ENCODE measurements at places on chromosomes 4 and X.

DNA sequence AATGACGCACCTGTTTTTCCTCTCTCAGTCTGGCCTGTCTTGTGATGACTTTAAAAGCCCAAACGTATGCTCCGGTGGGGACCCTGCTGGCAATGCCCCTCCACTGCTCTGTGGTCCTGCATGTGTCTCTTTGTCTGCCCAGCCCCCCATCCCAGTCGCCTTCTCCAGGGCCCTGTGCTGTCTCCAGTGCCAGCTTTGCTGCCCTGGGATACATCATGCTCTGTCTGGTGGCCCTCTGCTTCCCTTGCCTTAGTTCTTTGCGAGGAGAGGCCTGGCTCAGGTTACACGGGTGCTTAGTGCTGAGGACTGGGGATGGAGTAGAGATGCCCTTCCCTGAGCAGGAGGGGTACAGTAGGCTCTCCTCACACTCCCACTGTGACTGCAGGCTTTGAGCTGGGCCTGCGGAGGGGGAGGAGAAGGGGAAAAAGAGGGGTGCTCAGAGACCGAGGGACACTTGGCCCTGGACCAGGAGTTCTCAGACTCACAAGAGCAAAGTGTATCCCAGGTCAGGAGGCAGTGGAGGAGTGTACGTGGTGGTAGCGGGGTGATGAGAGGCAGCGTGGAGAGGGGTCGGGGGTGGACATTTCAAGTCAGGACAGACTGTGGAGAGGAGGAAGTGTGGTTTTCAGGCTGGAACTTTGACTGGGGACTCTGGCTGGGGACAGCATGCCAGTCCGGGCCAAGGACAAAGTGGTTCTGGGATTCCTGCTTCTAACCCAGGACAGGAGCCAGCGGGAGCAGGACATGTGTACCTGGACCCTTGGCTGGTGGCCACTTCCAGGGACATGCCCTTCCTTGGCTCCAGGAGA, 2.8 kb downstream of the APLN start:
- DNase-seq = no peak

DNA sequence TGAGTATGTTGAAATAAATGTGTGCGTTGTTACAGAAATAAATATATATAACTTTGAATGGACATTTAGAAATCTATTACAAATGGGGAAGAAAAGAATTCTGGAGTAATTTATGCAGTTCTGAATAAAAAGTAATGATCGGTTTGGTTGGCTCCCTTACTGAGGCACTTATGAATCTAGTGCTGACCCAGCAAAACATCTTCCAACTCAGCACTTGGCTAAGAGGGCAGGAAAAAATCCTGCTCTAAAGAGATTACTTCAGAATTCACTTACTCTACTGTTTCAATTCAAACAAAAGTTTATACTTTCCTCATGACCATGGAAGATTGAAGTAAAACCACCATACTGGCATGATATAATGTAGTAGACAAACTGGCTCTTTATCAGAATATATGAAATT, 123.9 kb upstream of the RXFP1 start:
- peak; percentile 30 for DNase-seq

DNA sequence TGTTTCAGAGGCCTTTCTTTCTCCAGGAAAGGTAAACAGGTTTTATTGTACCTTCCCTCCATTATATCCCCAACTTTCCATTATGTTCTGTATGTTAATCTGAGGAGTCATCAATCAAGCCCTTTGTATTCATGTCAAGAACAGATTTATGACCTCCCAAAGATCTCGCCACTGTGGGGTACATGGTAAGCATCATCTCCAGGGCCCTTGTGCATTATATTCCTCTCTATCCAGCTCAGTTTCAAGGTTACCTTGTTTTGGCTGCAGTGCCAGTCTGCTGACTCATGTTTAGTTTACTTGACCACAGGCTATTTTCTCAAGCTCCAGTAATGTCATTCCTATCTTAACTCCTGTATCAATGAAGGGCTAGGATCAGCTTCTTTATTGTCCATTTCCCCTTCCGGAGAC, 125.1 kb upstream of the FRMPD4 start:
- DNase-seq = no peak

DNA sequence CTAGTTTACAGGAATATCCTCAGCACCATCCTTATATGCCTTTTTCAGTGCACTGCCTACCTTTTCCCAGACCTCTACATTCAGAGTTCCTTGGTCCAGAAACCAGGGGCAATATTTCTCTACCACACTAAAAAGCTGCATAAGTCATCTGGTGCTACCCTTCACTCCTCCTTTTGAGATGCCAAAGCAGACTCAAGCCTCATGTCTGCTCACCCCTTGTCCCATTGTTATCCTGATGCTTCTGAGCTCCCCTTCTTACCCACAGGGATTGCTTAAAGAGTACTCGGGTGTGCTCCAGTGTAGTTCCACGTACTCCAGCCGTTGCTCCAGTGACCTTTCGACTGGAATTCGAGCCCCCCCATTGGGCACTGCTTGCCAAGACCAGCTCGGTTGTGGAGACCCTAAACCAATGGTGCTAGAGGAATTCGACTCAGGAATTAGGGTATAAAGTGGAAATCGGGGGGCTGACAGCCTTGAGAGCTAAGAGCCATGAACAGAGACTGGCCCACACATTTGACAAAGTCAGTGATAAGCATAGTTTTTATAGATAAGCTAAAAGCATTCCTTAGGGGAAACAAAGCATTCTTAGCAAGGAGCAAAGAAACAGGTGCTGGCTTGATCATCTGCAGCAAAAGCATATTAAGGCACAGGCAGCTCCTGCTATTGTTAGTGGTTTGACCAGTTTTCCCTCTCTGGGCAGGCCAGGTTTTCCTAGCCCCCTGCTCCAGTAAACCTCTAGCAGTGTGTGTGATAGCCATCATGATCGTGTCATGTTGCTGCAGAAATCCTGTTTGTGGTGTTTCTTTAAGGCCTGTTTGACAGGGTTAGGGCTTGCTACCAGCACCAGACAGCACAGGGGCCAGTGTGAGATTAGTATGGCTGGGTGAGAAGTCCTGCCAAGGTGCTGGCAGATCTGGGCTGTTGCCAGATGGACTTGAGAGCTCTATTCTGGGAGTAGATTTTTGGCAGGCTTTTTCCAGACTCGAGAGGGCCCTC, 57.5 kb upstream of the WDR1 start:
- no peak for DNase-seq

DNA sequence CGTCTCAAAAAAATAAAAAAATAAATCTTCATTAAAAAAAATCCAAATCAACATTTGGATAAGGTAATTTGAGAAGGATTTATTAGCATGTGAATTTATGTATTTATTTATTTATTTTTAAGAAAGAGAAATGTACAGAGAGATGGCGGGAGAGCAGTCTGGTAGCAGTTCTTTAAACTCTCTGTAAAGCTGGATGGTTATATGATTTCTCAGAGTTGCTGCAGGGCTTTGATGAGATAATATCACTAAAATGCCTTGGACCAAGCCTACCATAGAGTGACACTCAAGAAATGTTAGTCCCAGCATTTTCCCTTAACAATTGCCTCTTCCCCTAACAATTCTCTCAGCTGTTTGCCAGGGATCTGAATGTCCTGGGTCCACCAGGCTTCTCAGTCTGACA, 103.4 kb upstream of the LNX1 start:
- no peak for DNase-seq

GRCh38 chrX:39969819-39970504, 127.8 kb downstream of the BCOR start:
- DNase-seq = no peak

- DNase-seq = no peak
Observed at GRCh38 chr4:2402048-2402842, 16.2 kb downstream of the ZFYVE28 start.

All from stromal cell of bone marrow (primary cell).